Coronary artery (tissue), 2 donors: ENCODE measurements at places on chromosomes 4 and X.

DNA sequence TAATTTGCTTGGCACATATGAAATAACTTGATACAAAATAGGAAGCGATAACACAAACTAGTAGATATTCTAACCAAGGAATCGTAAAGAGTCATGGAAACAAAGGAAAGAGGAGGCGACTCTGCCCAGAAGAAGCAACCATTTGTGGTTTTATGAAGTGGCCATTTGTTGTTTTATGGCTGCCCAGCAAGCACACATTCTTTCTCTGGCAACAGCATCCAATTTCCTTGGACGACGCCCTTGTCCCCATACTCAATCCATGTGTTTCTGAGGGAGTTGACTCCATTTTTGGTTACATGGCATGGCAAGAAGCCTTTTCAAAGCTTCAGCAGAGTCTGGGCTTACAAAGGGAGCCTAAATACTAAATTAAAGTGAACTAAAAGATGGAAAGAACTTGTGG, 295.1 kb downstream of the INPP4B start:
- DNase-seq, result no peak

DNA sequence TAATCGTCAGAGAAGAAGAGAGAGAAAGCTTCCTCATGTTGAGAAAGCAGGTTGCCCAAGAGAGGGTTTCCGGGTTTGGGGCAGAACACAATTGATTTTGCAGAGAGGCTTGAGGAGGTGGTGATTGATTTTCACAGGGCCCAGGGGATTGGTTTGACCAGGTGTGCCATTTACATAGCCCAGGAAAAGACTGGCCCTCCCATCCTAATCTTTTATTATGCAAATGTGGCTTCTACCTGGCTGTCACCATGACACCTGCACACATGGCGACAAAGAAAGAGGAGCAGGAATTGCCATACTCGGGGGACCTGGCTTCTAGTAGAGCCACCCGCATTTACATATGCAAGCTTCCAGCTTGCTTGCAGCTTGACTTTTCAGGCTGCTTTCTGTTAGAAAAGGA, 405.3 kb downstream of the PPP4R3C start:
- DNase-seq, result no peak

GRCh38 chrX:110341189-110342035, 17.2 kb upstream of the RTL9 start:
- DNase-seq, result no peak

DNA sequence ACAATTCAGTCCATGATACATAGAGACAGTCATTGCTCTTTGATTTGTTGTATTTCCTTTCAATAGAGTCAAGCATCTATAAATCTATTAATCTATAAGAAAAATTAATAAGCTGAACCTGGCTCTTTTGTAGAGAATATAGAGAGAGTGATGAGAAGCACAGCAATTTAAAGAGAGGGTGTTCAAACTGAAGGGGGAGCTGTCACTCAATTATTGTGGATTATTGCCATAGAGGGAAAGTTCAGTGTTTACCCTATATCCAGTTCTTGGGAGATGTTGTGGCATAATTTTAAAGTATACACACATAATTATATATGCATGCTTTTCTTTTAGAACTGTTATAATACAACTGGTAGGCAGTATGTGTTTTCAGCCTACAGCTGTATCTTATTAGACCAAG, 1469.0 kb upstream of the PABPC4L start:
- DNase-seq, result no peak

DNA sequence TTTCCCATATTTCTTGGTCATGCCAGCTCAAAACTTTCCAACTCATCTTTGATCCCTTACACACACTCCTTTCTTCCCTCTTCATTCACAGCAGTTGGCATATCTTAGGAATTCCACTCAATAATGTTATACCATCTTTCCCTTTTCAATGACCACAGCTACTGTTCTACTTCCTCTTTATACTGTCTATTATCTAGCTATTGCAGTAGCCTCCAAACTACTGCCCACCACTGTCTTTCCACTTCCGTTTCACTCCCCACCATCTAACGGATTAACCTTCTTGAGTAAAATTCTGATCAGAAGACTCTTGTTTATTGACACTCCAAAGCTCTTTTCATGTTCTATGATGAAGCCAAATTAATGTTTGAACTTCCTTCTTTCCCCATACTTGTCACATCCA, 55.8 kb downstream of the ADAMTS3 start:
- DNase-seq, result no peak

DNA sequence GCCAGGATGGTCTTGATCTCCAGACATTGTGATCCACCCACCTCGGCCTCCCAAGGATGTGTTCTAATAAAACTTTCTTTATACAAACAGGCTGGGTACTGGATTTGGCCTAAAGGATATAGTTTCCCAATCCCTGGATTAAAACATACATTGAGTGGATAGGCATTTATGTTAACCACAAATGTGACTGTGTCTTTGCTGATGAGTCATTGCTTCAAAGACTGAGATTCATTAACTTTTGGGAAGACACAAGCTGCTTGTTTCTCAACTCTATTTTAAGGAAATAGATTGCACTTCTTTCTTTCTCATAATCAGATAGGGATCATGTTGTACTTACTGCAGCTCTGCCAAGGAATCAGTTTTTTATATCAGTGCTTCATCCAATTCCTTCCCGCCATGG, 131.3 kb upstream of the AGA start:
- DNase-seq, result no peak

GRCh38 chrX:72023071-72023470, 108.6 kb downstream of the RTL5 start:
- DNase-seq, result no peak
